ENCODE measurements at places on chromosomes 4 and X. TPM values are rescaled to one million over a fixed set of nuclear protein-coding genes. Genes with fewer than 3 reads are reported as not detected.

GRCh38 chr4:146146918-146147317 lies 28.6 kb upstream of the LSM6 start:
- H3K27me3 ChIP-seq: peaks cover 5% of the 10 kb centered on the region
- no peaks in the 10 kb centered on the region for H3K36me3 ChIP-seq
- H3K27ac ChIP-seq: no peak overlapping the region

DNA sequence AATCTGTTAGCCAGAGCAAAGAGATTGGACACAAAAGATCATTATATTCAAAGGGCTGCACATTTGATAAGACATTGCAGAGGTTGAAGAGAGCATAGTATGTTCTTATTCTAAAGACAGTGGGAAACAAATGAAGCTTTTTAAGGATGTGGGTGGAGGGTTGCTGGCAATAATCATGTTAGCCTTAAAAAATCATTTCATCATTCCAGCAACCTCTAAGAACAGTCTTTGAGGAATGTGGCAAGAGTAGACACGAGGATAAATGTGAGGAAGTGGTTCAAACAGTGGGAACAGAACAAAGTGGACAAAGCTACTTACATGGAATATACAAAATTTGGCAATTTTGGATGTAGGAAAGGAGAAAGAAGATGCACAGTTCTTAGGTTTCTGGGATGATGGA lies 167.3 kb upstream of the SPRY1 start:
- H3K4me1 ChIP-seq: no peaks in the 10 kb centered on the region
- H3K27me3 ChIP-seq: no peaks in the 10 kb centered on the region
- no peaks in the 10 kb centered on the region for H3K36me3 ChIP-seq

GRCh38 chr4:185550933-185551332 lies 15.6 kb upstream of the PDLIM3 start:
- no peak for DNase-seq
- H3K36me3 ChIP-seq: no peaks in the 10 kb centered on the region
- no peak overlapping the region for H3K27ac ChIP-seq
- no peaks in the 10 kb centered on the region for H3K4me1 ChIP-seq
- H3K27me3 ChIP-seq: no peaks in the 10 kb centered on the region

DNA sequence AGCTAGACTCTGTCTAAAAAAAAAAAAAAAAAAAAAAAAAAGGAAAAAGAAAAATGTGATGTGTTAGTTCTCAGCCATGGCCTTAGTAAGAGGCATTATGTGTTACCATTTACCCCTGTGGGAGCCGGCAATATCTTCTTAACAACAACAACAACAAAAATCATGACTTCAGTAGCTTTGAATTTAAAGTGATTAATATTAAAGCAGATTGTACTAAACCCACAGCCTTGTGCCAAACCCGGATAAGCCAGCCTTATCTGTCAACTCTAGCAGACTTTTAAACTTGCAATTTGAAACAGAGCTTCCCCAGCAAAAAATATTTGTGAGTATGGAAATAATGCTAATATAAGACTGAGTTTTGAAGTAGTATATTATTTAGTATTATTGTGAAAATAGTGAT lies 462.1 kb upstream of the GNPDA2 start:
- no peak for DNase-seq
- H3K4me3 ChIP-seq: no peak overlapping the region
- no peak overlapping the region for H3K27ac ChIP-seq
- no peaks in the 10 kb centered on the region for H3K4me1 ChIP-seq
- H3K27me3 ChIP-seq: no peaks in the 10 kb centered on the region

- DNase-seq: no peak
- H3K4me3 ChIP-seq: no peak overlapping the region
- H3K4me1 ChIP-seq: no peaks in the 10 kb centered on the region
- no peaks in the 10 kb centered on the region for H3K36me3 ChIP-seq
These were observed 210.6 kb upstream of the KLF3 start for GRCh38 chr4:38453253-38453881.

GRCh38 chr4:87500092-87500462 lies 29.1 kb downstream of the SPARCL1 start:
- H3K4me1 ChIP-seq: no peaks in the 10 kb centered on the region
- H3K27me3 ChIP-seq: no peaks in the 10 kb centered on the region
- no peak for DNase-seq
- H3K4me3 ChIP-seq: no peak overlapping the region

DNA sequence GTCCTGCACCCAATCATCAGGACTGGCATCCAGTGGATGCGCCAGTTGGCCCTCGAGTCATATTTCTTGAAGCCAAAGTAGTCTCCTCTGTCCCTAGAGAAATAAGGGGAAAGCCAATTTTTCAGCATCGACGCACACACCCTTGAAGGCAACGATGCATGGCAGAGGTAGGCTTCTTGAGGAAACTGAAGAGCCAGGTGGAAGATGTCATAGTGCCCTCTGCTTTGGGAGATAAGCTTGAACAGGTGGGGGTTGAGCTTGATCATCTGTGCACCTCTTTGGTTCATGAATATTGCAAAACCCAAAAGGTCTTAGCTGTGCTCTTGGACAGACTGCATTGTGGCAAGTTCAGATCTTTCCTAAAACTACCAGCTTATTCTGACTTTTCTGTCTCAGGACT lies 34.6 kb upstream of the WDR1 start:
- peaks cover 25% of the 10 kb centered on the region for H3K27me3 ChIP-seq
- DNase-seq: no peak
- H3K4me3 ChIP-seq: no peak overlapping the region

DNA sequence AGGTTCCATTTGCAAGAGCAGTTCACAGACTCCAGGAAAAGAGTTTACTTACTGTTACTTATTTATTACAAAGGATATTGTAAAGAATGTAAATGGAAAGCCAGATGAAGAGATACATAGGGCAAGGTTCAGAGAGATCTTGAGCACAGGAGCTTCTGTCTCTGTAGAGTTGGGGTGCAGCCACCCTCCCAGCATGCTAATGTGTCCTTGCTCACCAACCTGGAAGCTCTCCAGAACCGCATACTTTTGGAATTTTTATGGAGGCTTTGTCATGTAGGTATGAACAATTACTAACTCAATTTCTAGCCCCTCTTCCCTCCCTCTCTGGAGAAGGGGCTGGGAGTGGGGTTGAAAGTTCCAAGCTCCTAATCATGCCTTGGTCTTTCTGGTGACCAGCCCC lies 857.2 kb downstream of the RPA4 start:
- H3K27me3 ChIP-seq: no peaks in the 10 kb centered on the region
- no peak for DNase-seq
- H3K27ac ChIP-seq: no peak overlapping the region
- H3K4me3 ChIP-seq: no peak overlapping the region
- no peaks in the 10 kb centered on the region for H3K4me1 ChIP-seq

DNA sequence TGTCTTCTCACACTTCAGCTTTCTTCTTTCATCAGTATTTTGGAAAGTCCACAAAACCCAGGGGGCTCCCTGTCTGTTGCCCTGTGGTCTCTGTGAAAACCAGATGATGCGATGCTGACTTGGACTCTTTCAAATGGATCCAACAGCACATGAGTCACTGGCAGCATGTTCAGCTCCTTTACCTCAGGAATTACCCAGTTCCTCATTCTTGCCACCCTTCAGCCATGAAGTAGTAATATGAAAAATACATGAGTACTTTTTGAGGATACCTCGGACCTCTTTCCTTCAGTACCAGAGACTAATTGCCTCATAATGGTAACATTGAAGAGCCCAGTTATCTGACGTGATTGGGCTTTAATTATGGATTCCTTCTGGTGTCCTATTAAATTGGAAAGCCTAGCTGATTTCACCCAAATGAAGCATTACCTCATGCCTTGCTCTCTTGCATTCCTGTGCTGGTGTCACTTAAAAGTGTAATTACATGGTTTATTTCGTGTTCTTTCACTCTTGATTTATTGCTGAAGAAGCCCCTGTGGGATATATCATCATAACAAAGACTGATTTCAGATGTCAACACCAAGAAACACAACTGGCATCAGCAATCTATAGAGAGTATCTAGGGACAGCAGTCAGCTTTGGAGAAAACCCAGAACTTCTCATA lies 63.4 kb downstream of the NFKB1 start:
- no peak for DNase-seq
- H3K4me3 ChIP-seq: no peak overlapping the region
- no peaks in the 10 kb centered on the region for H3K4me1 ChIP-seq

GRCh38 chr4:7691982-7692381 lies 247.7 kb downstream of the AFAP1 start:
- H3K4me3 ChIP-seq: no peak overlapping the region
- H3K36me3 ChIP-seq: no peaks in the 10 kb centered on the region
- no peak for DNase-seq
- no peaks in the 10 kb centered on the region for H3K27me3 ChIP-seq

DNA sequence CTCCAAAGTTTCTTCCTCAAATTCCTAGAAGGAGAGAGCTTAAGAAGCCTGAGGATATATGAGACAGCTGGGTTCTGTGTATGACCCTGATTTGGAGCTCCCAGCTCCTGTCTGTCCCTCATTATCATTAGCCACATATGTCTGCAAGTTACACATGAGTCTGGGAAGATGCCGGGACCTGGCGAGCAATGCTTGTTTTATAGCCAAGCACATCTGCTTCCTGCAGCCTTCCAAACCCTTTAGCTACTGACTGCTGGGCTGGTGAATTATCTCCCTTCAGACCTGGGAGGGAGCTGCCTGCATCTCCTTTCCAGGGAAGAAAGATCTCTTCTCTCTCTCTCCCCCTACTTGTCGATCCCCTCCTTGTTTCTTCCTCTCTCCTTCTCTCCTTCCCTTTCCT lies 556.7 kb upstream of the BOD1L1 start:
- DNase-seq: peak; percentile 48
- H3K4me3 ChIP-seq: no peak overlapping the region
- H3K36me3 ChIP-seq: no peaks in the 10 kb centered on the region
- H3K27ac ChIP-seq: no peak overlapping the region
- peaks cover 28% of the 10 kb centered on the region for H3K4me1 ChIP-seq

DNA sequence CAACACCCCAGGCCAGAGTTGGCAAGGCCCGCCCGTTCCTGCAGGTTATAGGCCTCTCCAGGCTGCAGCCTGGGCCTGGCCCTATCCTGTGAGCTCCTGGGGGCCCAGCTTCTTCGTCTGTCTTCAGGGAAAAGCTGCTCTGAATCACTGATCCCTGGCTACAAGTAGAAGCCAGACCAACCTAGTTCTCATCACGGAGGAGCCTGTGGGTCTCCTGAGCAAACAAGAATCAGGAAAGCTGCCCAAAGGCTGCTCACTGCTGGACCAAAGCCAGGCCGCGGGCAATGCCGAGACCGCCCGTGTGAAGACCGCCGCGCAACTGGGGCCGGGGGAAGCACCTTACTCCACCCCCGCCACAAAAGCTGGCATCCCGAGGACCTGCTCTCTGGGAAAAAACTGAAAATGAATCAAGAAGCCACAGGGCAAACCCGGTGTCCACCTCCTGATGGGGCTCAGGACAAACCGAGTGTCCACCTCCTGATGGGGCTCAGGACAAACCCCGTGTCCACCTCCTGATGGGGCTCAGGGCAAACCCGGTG lies 12.8 kb downstream of the CTBP1 start:
- H3K27ac ChIP-seq: no peak overlapping the region
- no peak for DNase-seq

- no peaks in the 10 kb centered on the region for H3K27me3 ChIP-seq
- peak overlapping the region; percentile 84 for H3K27ac ChIP-seq
- DNase-seq: no peak
- H3K36me3 ChIP-seq: no peaks in the 10 kb centered on the region
These were observed 101.6 kb downstream of the PARM1 start for GRCh38 chr4:75034523-75034922.

GRCh38 chr4:27018076-27018475 lies 157.4 kb downstream of the STIM2 start:
- no peak overlapping the region for H3K4me3 ChIP-seq
- H3K27me3 ChIP-seq: no peaks in the 10 kb centered on the region
- peaks cover 5% of the 10 kb centered on the region for H3K4me1 ChIP-seq
- no peak overlapping the region for H3K27ac ChIP-seq

DNA sequence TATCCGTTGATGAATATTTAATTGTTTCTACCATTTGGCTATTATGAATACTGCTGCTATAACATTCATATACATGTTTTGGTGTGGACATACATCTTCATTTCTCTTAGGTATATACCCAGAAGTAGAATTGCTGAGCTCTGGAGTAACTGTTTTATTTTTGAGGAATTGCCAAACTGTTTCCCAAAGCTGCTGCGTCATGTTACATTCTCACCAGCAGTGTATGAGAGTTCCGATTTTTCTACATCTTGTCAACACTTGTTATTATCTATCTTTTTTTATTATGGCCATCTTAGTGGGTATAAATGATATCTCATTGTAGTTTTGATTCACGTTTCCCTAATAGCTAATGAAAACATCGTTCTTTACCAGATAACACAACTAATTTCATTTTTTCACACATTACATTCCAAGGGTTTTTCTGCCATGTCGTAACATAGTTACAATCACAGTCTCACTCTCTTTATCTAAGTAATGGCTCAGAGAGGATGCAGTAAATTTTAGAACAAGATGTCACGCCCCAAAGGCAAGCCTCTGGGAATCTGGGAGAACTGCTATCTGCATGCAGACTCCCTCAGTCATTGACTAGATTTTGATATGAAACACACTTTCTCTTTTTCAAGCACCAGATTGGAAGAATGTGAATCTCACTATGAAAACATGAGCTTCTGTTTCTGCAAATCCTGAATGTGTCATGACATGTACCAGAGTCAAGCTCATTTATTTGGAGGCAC lies 10.3 kb downstream of the ARHGAP6 start:
- no peak overlapping the region for H3K27ac ChIP-seq
- H3K4me1 ChIP-seq: no peaks in the 10 kb centered on the region
- peaks cover 54% of the 10 kb centered on the region for H3K27me3 ChIP-seq
- no peak overlapping the region for H3K4me3 ChIP-seq
- no peak for DNase-seq

DNA sequence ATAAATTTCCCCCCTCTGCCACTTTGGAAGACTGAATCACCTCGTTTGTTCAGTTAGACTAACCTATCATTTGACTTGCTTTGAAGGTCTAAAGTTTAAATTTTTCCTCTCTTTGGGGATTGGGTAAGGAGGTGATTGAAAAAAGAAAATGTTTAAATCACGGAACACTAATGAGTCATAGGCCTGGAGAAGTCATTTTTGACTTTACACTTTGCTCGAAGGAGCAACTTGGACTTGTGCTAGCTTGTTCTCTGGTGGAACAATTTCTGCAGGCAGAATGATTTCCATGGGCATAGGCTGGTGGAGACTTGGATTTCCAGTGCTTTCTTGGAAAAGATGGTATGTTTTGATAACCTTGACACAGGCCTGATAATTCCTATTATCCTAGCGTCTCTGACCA lies 10.5 kb upstream of the GLUD2 start:
- no peaks in the 10 kb centered on the region for H3K27me3 ChIP-seq
- H3K4me3 ChIP-seq: no peak overlapping the region
- H3K27ac ChIP-seq: no peak overlapping the region
- no peaks in the 10 kb centered on the region for H3K4me1 ChIP-seq

GRCh38 chr4:127304356-127304755 lies 328.4 kb upstream of the INTU start:
- no peak for DNase-seq
- no peak overlapping the region for H3K27ac ChIP-seq
- H3K4me1 ChIP-seq: no peaks in the 10 kb centered on the region
- no peaks in the 10 kb centered on the region for H3K27me3 ChIP-seq
- H3K36me3 ChIP-seq: no peaks in the 10 kb centered on the region
- no peak overlapping the region for H3K4me3 ChIP-seq

The HTN1 gene
- total RNA-seq: not detected

The CENPVL1 gene
- 0.45 TPM for total RNA-seq

The GABRG1 gene
- total RNA-seq: 0.05 TPM

The DMRTC1 gene
- total RNA-seq: not detected

The ASB5 gene
- 14.6 TPM for total RNA-seq

The NXF2B gene
- total RNA-seq: 1.3 TPM

The MAGEA9B gene
- total RNA-seq: not detected

The GK2 gene
- not detected for total RNA-seq

The FGB gene
- 1.7 TPM for total RNA-seq

The IL1RAPL1 gene
- 0.19 TPM for total RNA-seq

The GUCY1A1 gene
- 1.1 TPM for total RNA-seq

The PDE5A gene
- total RNA-seq: 37.8 TPM

The RBMX2 gene
- 28.3 TPM for total RNA-seq

The MED12 gene
- 60.8 TPM for total RNA-seq
